ENCODE measurements at places on chromosomes 6 and 20.

DNA sequence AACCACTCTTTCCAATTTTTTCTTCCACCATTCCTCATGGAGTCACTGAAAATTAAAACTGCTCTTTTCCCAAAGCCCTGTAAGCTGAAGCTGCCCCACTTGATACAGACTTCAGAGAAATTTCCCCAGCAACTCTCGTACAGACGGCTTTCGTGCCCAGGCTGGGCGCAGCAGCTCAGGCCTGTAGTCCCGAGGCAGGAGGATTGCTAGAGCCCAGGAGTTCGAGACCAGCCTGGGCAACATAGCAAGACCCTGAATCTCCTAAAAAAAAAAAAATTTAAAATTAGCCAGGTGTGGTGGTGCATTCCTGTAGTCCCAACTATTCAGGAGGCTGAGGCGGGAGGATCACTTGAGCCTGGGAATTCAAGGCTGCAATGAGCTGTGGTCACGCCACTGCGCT lies 6.6 kb downstream of the PPDPF start:
- no peak for DNase-seq

- DNase-seq: no peak
Measured at GRCh38 chr6:39239527-39240154, 10.4 kb upstream of the KCNK5 start.

- no peak for DNase-seq
Measured at GRCh38 chr6:10719964-10720264, 3.0 kb upstream of the TMEM14C start.

DNA sequence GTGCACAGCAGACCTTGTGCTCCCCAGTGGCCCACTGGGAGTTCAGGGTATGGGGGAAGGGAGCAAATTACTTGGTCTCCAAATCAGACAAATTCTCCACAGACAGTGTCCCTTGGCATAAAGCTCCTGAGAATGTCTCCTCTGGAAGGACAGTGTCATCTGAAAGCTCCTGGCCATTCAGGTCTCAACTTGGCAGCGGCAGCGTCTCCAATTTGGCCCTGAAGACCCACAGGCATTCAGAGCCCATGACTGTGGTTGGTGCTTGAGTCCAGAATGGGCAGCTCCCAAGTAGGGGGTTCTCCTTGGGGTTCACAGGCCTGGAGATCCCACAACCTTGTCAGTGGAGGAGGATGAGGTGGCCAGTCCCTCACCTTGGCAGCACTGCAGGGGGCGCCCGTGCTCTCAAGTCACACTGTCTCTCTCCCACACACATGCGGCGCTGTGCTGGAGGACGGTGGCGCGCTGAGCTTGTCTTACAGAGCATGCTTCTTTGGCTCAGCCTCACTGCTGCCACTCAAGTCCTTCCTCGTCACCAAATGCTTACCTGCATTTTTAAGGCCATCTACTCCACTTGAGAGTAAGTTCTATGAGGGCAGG lies 20.7 kb downstream of the DYNLRB1 start:
- DNase-seq: no peak

GRCh38 chr20:37941332-37941731 lies 38.4 kb downstream of the VSTM2L start:
- no peak for DNase-seq

DNA sequence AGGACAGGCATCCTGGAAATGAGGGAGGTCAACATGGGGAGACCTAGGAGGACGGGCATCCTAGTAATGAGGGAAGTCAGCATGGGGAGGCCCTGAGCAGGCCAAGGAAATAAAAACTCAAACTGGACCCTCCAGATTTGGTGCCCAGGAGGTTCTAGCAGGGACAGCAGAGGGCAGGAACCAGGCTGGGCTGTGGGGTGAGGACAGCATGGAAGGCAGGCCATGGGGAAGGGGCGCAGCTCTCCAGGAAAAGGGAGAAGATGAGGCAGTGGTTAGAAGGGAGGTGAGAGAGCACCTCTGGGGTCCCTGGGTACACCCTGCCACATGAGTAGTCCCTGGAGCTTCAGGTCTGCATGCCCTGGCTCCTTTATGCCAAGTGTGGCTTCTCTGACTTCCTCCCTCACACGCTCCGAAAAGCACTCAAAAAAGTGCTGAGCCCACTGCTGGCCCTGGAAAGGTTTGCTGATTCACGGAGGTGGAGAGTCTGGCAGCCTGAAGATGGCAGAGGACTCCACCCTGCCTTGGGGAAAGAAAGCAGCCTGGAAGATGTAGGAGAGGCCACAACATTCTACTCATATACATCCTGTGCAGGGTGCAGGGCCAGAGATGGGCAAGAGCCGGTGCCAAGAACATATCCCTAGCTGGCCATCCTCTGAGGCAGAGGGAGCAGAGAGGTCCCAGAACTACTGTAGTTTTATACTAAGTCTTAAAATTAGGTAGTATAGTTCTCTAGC lies 154.9 kb downstream of the MRPL14 start:
- DNase-seq: no peak

DNA sequence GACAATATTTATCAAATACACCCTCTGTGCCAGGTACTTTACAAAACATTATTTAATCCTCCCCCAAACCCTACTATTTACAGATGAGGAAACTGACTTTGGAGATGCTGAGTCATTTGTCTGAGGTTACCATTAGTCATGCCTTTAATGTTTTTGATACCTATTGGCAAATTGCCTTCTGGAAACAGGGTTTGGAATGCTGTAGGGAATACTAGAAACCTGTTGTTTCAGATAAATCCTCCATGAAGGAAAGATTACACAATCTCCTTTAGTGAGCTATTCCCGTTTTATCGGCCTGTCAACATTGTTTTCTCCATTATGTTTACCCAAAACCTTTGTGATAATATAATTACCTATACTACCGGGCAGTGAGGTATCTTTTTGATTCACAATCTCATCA lies 93.6 kb upstream of the ADGRF1 start:
- DNase-seq: no peak

- no peak for DNase-seq
Measured at GRCh38 chr6:169853196-169854082, 102.0 kb downstream of the ERMARD start.

- no peak for DNase-seq
Measured at GRCh38 chr20:63750807-63751470, 11.4 kb downstream of the SLC2A4RG start.

DNA sequence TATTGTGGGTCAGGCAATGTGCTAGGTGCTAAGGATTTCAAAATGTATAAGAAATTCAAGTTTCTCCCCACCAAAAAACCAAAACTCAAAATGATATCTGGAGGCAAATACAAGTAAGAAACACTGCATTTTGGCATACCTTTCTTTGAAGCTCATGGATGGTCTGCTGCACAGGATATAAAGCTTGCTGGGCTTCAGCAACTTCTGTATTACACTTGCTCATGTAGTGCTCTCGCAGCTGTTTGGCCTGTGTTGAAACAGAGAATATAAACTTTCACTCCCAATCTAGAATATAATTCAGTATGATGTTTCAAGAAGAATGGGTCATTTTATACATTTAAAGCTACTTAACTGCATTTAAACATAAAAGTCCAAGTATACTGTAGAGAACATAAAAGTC lies 39.6 kb downstream of the SHPRH start:
- no peak for DNase-seq

DNA sequence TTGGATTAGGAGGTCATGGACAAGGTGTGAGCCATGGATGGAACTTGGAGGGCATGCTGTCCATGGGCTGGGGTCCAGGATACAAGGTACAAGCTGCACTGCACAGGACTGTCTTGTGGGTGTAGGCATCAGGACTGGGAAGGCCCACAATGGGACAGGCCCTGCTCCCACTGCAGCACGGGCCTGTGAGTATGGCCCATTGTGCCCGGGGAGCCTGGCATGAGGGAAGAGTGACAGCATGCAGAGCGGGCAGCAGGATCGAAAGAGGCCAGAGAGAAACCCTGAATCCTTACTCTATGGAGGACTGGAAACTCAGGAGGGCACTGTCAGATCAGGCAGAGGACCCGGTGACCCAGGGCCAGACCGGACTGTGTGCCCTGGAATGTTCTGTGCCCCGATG lies 211.3 kb downstream of the PREX1 start:
- DNase-seq: no peak

DNA sequence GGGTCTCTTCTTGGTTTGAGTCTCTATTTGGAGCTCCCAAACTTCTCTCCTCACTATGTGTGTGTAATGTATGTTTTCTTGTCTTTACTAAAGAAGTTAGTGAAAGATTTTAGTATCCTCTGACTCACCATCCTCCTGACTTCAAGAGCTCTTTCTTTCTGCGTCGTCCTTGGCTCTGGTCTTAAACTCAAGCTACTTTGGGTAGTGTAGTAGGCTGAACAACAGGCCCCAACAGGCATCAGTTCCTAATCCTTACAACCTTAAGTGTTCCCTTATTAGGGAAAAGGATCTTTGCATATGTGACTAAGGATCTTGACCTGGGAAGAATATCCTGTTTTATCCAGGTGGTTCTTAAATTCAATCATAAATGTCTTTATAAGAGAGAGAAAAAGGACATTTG lies 810.2 kb downstream of the MAFB start:
- DNase-seq: no peak

DNA sequence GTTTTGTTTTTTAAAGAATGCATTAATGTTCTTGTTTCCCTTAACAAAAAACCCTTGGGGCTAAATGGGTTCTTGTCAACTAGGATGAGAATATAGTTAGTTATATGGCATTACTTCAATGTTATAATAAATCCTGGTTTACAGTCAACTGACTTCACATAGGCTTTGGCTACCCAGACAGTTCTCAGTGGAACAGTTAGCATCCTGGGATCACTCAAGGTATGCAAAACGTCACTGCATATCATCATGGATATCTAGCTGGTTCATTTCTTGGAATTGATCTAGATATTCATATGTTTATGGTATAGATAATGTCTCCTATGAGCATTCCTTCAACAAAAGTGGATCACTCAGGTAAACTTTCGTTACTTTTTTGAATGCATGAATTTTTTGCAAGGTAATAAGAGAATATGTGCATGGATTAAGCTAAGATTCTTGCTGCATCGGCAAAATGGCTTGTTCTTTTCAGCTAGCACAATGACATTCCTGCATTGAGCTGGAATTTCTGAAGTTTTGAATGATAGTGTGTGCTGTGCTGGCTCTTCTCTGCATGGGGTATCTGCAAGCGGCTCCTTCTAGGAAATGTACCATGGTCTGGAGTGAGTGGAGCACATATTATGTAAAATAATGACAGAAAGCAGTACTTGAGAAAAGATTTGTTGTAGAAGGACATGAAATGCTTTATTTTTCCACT lies 138.9 kb downstream of the ADGRG6 start:
- DNase-seq: no peak

DNA sequence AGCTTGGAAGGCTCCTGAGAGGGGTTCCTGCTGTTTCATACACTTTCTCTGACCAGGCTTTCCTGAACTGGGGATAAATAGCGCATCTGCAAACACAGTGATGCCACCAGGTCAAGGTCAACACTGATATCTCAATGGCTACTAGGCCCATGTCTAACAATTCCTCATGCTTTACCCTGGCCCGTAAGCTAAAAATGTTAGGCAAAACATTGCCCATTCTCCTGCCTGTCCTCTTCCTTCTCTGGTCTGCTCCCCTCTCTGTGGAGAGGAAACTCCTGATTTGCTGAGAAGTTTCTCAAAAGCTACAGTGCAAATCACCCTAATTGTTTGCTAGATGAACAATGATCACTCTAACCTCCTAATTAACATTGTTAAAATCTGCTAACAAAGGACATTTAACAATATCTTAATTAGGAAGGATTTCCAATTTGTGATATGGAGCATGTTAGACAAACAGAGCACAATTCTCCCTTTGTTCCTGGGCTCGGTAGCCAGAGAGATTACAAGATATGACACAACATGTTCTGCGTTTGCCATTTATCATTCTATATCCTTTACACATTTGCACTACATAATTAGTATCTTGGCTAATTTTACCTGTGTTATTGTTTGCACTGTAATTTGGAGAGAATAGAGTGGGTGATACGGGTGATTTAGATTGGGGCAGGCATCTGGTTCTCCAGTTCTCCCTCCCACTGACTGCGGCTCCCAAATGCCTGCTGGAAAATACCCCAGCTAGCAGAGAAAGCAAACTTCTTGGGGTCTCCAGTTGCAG lies 266.8 kb downstream of the CD83 start:
- no peak for DNase-seq

- DNase-seq: no peak
Measured at GRCh38 chr6:60891606-60892005, 1394.4 kb downstream of the KHDRBS2 start.

GRCh38 chr6:26123675-26123946 lies 36.4 kb downstream of the HFE start:
- DNase-seq: no peak

DNA sequence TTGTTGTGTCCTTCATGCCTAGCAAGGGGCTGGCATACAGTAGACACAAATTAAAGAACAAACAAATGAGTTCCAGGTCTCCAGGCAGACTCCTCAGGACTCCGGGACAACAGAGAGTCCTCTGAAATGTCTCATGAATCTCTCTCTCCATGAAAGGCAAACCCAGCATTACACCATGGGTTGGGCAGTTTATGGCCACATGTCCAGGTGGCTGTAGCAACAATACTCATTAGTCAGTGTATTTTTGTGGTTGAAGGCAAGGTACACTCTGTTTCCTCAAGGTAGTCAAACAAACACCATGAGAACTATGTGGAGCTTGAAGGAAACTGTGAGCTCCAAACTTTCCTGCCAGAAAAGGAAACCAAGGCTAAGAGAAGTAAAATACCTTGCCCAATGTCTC lies 62.2 kb downstream of the KCNB1 start:
- DNase-seq: no peak

DNA sequence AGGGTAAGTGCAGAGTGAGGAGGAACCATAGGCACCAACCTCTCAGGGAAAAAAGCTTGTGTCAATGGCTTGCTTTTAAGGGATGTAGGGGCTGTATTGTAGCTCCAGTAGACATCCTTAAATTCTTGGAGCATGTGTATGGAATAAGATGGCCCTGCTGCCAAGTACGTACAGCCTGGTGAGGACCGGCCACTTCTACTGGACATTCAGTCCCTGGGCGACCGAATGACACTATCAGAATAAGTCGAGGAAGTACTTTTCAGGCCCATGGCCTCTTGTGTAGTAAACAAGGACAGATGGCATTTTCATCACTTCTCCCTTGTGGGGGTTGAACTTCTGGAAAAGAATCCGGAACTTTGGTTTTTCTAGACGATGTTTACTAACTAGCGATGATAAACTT lies 32.8 kb downstream of the GFRA4 start:
- DNase-seq: no peak

- no peak for DNase-seq
Measured at GRCh38 chr20:39825524-39825923, 863.4 kb downstream of the DHX35 start.

GRCh38 chr20:24473435-24474223 lies 4.2 kb downstream of the SYNDIG1 start:
- DNase-seq: no peak

GRCh38 chr20:24109008-24109407 lies 120.4 kb upstream of the GGTLC1 start:
- no peak for DNase-seq

GRCh38 chr6:149974825-149975224 lies 11.1 kb downstream of the ULBP1 start:
- DNase-seq: no peak

Measured in stimulated activated CD4-positive, alpha-beta T cell treated with anti-CD3 and anti-CD28 coated beads, TNF-alpha, amount 100 ng/mL, for 1 hour (primary cell).